ENCODE measurements at places on chromosomes 6 and 20. TPM values are rescaled to one million over a fixed set of nuclear protein-coding genes. Genes with fewer than 3 reads are reported as not detected.

ATG5 gene
- total RNA-seq: 30.1 TPM

STX11 gene
- 17.2 TPM for total RNA-seq

MCHR2 gene
- not detected for total RNA-seq

PAK5 gene
- total RNA-seq: not detected

SCUBE3 gene
- total RNA-seq: 75.6 TPM

C6orf52 gene
- not detected for total RNA-seq

B3GALT4 gene
- total RNA-seq: 27.3 TPM

GNRH2 gene
- total RNA-seq: not detected

TFAP2B gene
- not detected for total RNA-seq

SLC25A27 gene
- total RNA-seq: 52.8 TPM

ABHD16B gene
- not detected for total RNA-seq

GRCh38 chr20:54112221-54112884 is 42.0 kb upstream of the BCAS1 start:
- no peak overlapping the region for H3K27ac ChIP-seq
- H3K36me3 ChIP-seq: no peaks in the 10 kb centered on the region
- no peak overlapping the region for H3K4me3 ChIP-seq
- no peak for DNase-seq
- H3K4me1 ChIP-seq: no peaks in the 10 kb centered on the region

GRCh38 chr20:32780749-32781655 is 18.8 kb downstream of the DNMT3B start:
- H3K4me1 ChIP-seq: no peaks in the 10 kb centered on the region
- no peak for DNase-seq
- H3K27me3 ChIP-seq: no peaks in the 10 kb centered on the region
- H3K4me3 ChIP-seq: no peak overlapping the region

- H3K27me3 ChIP-seq: no peaks in the 10 kb centered on the region
- peaks cover 6% of the 10 kb centered on the region for H3K4me1 ChIP-seq
- H3K27ac ChIP-seq: no peak overlapping the region
- no peaks in the 10 kb centered on the region for H3K36me3 ChIP-seq
Observed at GRCh38 chr20:53873230-53873604, 197.2 kb downstream of the BCAS1 start.

DNA sequence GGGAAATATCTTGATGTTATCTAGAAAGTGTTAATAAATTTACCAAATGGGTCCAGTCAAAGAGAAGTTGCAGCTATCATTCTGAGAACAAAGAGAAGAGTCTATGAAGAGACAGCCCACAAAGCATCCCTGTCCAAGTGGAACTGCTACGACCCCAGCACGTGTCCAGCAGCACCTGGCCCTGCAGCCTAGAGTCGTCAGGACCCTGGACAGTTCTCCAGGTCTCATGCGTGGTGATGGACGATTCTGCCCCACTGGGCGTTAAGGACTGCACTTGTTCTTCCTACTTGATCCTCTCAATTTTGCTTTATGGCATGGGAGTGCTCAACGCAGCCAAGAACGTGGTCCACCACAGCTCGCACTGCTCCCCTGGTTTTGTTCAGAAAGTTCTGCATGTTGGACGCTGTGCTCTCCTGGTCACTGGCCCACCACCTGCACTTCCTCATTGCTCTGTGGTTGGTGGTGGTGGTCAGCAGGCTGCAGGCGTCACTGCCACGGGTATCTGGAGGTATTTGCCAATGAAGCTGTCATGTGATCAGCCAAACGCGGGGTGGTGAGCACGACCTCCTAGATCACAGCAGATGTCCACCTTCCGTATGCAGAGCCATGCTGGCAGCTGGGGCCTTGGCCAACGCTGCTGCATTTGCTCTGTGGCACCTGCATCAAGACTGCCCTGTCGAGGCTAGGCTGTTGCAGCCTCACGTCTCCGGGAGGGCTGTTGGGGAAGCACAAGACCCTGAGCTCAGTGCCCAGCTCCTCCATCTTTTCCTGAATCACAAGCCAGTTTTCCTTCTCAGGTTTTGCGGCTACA is 356.4 kb downstream of the CDH4 start:
- no peak overlapping the region for H3K4me3 ChIP-seq
- no peaks in the 10 kb centered on the region for H3K27me3 ChIP-seq
- no peaks in the 10 kb centered on the region for H3K4me1 ChIP-seq
- H3K36me3 ChIP-seq: no peaks in the 10 kb centered on the region
- DNase-seq: no peak

- no peaks in the 10 kb centered on the region for H3K27me3 ChIP-seq
- no peaks in the 10 kb centered on the region for H3K36me3 ChIP-seq
- DNase-seq: no peak
- H3K4me3 ChIP-seq: peak overlapping the region; percentile 72
- peaks cover 36% of the 10 kb centered on the region for H3K4me1 ChIP-seq
Observed at GRCh38 chr20:38261054-38261390, 487 bp upstream of the KIAA1755 start.

DNA sequence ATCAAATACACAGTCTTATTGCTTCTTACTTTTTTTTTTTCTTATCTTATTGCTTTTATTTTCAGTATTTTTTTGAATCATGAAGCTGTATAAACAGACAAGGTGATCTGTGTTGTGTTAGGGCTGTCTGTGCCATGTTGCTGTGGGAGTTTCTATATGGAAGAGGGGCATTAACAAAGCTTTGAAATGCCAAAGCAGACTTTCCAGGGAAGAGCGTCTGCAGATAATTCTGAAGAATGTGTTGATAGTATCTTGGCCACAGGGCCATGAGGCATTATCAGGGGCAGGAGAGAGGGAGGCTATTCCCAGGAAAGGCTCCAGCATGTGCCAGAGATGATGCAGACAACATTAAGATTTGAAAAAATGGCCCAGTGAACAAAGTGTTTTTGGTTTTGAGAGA is 354.5 kb downstream of the UTRN start:
- H3K4me1 ChIP-seq: no peaks in the 10 kb centered on the region
- no peak overlapping the region for H3K4me3 ChIP-seq
- H3K36me3 ChIP-seq: no peaks in the 10 kb centered on the region
- H3K27ac ChIP-seq: no peak overlapping the region

DNA sequence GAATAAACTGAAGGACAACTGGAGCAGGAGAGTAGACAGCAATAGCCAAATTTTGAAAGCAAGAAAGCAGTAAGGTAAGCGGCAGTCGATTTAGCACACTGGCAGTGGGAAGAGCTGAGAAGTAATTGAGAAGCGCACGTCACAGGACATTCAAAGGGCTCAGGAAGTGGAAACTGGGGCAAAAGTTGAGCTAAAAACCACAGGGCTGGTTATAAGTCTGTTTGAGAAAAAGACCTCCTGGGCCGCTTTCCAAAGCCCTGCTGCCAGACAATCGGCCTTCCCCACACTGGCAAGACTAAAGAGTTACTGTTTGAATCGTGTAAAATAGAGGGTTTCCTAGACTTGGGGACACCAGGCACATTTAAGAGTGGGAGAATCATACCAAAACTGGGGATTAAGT is 161.4 kb downstream of the DNAH8 start:
- H3K4me3 ChIP-seq: no peak overlapping the region
- DNase-seq: no peak
- H3K36me3 ChIP-seq: no peaks in the 10 kb centered on the region
- no peaks in the 10 kb centered on the region for H3K4me1 ChIP-seq

- H3K27ac ChIP-seq: no peak overlapping the region
- H3K27me3 ChIP-seq: no peaks in the 10 kb centered on the region
- no peak for DNase-seq
- H3K4me3 ChIP-seq: no peak overlapping the region
Observed at GRCh38 chr6:108222504-108222903, 38.3 kb downstream of the SNX3 start.

- peaks cover 15% of the 10 kb centered on the region for H3K4me1 ChIP-seq
- DNase-seq: no peak
- H3K27ac ChIP-seq: no peak overlapping the region
- no peaks in the 10 kb centered on the region for H3K36me3 ChIP-seq
Observed at GRCh38 chr6:37495244-37495934, 4.3 kb downstream of the CCDC167 start.

DNA sequence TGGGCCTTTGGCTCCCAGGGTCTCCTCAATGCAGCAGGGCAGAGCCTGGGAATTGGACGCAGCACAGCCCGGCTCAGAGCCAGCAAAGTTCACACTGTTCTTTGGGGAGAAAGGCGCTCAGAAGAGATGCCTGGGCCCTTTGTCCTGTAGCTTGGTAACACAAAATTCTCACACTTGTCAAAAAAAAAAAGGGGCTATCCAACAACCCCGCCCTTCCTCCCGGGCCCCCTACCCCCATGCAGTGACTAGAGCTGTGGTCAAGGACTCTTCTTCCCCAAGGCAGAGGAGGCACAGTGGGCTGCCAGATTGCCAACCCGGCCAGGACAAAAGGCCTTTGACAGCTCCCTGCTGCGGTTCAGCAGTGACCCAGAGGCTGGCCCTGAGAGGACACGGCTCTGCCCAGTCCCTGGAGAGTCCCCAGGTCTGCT is 2.0 kb downstream of the NKAIN4 start:
- no peak for DNase-seq
- H3K27ac ChIP-seq: no peak overlapping the region
- no peaks in the 10 kb centered on the region for H3K4me1 ChIP-seq
- no peak overlapping the region for H3K4me3 ChIP-seq

GRCh38 chr6:31079656-31080261 is 32.6 kb downstream of the C6orf15 start:
- H3K4me1 ChIP-seq: no peaks in the 10 kb centered on the region
- H3K27ac ChIP-seq: no peak overlapping the region
- H3K36me3 ChIP-seq: no peaks in the 10 kb centered on the region
- no peaks in the 10 kb centered on the region for H3K27me3 ChIP-seq

DNA sequence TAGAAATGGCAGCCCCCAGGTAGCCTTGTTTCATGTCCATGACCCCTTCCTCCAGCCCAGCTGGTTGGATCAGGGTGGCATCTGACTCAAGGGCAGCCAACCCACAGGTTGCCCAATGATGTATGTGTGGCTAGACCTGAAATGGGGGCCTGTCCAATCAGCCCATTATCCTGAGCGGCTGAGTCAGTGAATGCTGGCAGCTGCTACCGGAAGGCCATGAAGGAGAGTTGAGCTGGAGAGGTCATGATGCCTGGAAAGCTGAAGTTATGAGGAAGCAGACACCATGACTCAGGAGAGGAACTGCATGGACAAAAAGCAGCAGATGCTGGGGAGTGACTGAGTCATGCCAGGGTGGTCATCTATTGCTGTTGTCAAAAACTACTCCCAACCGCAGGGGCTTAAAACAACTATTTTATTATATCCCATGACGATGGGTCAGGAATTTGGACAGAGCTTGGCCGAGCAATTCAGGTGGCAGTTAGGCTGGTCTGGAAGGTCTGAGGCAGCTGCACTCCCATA is 67.3 kb downstream of the MDGA1 start:
- no peak overlapping the region for H3K4me3 ChIP-seq
- DNase-seq: peak; percentile 30
- H3K27ac ChIP-seq: no peak overlapping the region

GRCh38 chr20:2169456-2170088 is 67.9 kb downstream of the STK35 start:
- H3K27me3 ChIP-seq: no peaks in the 10 kb centered on the region
- H3K4me3 ChIP-seq: no peak overlapping the region
- no peaks in the 10 kb centered on the region for H3K36me3 ChIP-seq
- H3K27ac ChIP-seq: no peak overlapping the region
- DNase-seq: no peak
- H3K4me1 ChIP-seq: no peaks in the 10 kb centered on the region

DNA sequence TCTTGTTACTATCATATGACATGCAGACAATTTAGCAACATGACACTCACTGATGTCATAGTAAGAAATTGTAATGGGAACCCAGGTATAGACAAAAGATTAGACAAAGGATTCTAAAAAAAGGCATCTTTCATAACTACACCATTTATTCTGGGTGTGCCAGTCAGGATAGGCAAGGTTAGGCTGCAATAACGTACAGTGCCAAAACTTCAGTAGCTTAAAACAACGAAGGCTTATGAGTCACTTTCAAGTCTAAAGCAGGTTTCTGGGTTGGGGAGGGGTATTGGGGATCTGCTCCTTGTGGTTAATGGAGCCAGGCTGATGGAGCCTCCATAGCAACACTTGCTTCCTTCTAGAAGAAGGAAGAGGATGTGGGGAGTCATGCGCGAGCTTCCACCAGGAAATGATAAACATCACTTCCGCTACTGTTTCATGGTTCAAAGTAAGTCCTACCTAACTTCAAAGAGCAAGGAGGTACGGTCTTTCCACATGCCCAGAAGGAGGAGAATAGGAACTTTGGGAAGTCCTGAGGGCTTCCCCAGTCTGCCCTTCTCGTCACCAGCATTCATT is 2.0 kb upstream of the GTSF1L start:
- no peak for DNase-seq
- H3K4me3 ChIP-seq: no peak overlapping the region
- no peaks in the 10 kb centered on the region for H3K27me3 ChIP-seq
- no peaks in the 10 kb centered on the region for H3K36me3 ChIP-seq
- H3K4me1 ChIP-seq: no peaks in the 10 kb centered on the region

- H3K4me1 ChIP-seq: peaks cover 15% of the 10 kb centered on the region
- no peaks in the 10 kb centered on the region for H3K27me3 ChIP-seq
- no peak for DNase-seq
- H3K27ac ChIP-seq: no peak overlapping the region
Observed at GRCh38 chr6:20881365-20881764, 347.1 kb downstream of the CDKAL1 start.

DNA sequence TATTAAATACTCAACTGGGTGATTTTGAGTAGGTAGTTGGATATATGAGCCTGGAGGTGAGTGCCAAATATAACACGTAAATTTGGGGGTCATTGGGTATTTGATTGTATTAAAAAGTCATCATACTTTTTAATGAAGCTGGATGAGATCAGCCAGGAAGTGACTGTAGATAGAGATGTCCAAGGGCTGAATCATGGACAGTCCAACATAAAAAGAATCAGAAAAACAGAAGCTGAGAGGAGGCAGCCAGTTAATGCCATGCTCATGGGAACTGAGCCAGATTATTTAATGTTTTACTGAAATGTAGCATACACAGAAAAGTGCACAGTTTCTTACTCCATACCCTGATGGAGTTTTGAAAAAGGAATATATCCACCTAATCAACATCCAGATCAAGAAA is 435.5 kb upstream of the PLCB4 start:
- no peak overlapping the region for H3K27ac ChIP-seq
- no peaks in the 10 kb centered on the region for H3K4me1 ChIP-seq
- H3K27me3 ChIP-seq: no peaks in the 10 kb centered on the region

GRCh38 chr6:2782825-2783187 is 17.6 kb downstream of the WRNIP1 start:
- peaks cover 15% of the 10 kb centered on the region for H3K36me3 ChIP-seq
- H3K27me3 ChIP-seq: no peaks in the 10 kb centered on the region
- no peak overlapping the region for H3K4me3 ChIP-seq
- H3K4me1 ChIP-seq: peaks cover 44% of the 10 kb centered on the region
- no peak overlapping the region for H3K27ac ChIP-seq

DNA sequence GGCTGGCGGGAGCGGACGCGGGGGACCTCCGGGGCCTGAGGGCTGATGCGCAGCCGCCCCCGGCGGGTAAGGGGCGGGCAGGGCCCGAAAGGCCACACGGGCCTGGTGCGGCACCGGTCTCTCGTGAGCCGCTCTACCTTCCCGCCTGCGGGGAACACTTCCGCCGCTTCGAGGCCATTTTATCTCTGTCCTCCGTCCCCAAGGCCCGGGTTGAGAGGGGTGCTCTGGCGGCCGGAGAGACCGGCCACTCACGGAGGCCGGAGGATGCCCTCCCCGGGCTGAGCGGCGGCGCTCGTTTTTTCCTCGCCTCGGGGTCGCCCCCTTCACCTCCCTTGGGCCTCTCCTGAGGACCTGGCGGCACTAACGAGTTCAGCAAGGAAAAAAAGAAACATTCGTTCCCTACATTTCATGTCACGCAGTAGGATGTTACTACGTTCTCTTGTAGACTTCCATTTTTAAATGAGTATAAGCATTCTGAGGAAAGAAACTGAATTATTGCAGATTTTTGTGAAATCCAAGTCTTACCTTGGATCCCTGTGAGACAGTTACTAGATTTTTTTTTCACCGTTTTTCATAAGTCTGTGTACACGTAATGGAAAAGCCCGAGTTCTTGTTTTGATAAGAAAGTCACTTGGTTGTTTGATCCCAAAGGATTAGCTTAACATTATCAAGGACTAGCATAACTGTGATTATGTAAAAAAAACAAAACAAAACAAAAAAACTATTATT is 575 bp downstream of the WTAP start:
- no peaks in the 10 kb centered on the region for H3K36me3 ChIP-seq
- DNase-seq: no peak

Data from thoracic aorta (tissue), 2 donors.